ENCODE measurements at places on chromosomes 4 and X. TPM values are rescaled to one million over a fixed set of nuclear protein-coding genes. Genes with fewer than 3 reads are reported as not detected.

- no peak for DNase-seq
Measured at GRCh38 chr4:173227756-173228155, 59.1 kb downstream of the GALNT7 start.

DNA sequence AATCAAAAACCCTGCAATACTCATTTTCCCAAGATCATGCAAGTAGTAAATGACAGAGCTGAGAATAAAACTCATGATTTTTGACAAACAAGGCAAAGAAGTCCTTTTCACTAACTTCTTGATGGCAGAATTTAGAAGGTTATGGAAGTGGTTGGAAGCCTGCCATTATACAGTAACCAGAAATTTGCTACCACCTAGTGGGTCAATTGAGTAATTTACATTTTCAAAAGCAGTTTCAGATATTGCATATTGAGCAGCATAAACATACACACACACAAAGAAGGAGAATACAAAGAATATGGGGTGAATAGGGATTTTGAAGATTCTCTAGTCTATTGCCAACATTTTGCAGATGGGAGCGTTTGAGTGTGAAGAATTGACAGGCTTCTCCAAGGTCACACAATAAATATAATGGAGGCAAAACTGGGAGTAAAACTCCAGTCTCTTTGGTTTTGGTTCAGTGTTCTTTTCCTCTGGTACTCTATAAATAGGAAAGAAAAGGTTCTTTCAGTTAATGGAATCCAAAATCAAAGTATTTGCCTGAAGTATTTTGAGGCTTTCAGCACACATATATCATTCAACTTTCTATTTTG lies 70.2 kb downstream of the GC start:
- DNase-seq: no peak

DNA sequence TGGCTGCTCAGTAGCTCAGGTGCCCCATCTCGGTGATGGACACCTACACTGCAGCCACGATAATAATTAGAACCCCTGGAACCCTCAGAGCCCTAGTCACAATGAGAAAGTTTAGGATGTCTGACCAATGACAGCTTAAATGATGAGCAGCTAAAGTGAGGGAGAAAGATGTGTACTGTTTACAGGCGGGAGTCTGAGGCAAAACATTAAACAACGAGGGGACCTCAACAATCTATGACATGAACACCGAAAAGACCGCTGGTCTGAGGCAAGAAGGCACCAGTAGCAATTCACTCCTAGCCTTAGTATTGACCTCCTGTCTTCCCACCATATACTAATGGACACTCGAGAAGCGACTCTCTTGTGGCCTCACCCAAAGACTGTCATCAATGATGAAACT lies 369.5 kb upstream of the SMIM31 start:
- no peak for DNase-seq

DNA sequence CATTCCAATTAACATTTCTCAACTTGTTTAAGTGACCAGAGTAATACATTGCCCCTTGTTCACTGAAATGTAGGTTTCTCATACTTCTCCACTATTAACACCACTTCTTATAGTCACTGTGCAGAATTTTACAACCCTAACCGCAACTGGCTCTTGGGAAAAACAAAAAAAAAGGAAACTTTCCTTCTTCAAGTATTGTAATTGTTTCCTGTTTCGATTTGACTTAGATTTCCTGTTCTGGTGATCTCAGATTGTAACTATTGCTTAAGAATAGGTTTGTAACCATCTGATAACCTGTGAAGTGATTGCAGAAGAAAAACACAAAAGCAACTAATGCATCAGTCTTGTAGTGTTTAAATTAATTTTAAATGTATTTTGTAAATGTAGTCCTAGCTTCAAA lies 594.7 kb upstream of the GALNT7 start:
- DNase-seq: no peak

DNA sequence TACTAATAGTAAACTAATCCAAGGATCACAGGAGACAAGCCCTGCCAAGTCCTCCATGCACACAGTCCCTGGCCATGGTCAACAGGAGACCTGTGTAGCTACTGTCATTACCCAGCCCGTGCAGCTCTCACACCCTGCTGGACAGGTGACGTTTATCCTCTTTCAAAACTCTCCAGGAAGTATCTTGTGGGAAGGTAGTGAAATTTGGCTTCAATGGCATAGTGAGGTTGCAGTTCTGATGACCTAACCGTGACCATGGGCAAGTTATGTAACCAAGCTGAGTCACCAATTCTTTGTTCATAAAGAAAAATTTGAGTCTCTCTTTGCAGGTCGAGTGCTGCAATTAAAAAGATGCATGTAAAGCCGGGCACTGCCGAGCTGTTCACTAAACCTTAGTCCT lies 11.3 kb upstream of the SLC2A9 start:
- DNase-seq: no peak

CD40LG gene
- not detected for total RNA-seq

DNA sequence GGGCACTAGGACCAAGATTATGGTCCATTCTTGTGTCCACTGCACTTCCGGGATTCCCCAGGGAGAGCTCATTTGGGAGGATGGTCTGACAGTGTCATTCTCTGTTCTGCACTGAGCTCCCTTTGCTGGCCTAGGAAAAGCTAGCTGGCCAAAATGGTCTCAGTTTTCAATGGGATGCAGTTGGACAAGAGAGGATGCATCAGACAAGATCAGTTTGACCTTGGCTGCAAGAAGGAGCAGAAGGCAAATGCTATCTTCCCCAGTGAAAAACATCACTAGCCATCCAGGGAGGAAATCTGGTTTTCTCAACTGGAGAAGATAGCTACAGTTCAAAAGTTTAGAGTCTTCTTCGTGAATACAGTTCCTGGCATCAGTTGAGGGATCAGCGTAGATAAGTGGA lies 221.1 kb downstream of the PTTG2 start:
- no peak for DNase-seq

ZFP42 gene
- total RNA-seq: not detected

- peak; percentile 98 for DNase-seq
Measured at GRCh38 chr4:176195184-176195978, at the start of gene SPATA4. Gene SPATA4 (minus strand): TSS chr4:176195585. CDS start chr4:176195562, 23 bp downstream.

- DNase-seq: no peak
Measured at GRCh38 chr4:108384544-108384943, 215.8 kb upstream of the LEF1 start.

WNK3 gene
- total RNA-seq: 0.89 TPM

GRCh38 chrX:39832211-39832610 lies 265.5 kb downstream of the BCOR start:
- DNase-seq: no peak

UNC5C gene
- total RNA-seq: 2.0 TPM

DNA sequence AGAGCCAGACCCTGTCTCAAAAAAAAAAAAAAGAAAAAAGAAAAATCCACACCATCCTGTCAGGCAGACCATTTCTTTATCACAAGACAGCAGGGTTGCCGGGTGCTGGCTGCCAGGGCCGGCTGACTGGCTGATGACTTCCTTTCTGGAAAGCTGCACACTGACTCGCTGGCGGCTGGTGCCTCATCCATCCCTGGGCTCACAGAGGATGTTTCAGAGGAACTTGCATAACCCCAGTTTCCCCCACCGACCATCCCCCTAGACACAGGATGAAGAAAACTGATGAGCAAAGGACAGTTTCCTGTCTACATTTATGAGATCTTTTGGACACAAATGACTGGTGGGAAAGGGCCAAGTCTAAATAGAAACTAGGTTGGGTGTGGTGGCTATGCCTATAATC lies 14.1 kb downstream of the HPSE start:
- DNase-seq: peak; percentile 83

SPATA4 gene
- 0.32 TPM for total RNA-seq

GRCh38 chrX:3166670-3167455 lies 125.6 kb downstream of the ARSF start:
- DNase-seq: no peak

GRCh38 chr4:71230271-71231128 lies 108.3 kb upstream of the SLC4A4 start:
- DNase-seq: no peak

DNA sequence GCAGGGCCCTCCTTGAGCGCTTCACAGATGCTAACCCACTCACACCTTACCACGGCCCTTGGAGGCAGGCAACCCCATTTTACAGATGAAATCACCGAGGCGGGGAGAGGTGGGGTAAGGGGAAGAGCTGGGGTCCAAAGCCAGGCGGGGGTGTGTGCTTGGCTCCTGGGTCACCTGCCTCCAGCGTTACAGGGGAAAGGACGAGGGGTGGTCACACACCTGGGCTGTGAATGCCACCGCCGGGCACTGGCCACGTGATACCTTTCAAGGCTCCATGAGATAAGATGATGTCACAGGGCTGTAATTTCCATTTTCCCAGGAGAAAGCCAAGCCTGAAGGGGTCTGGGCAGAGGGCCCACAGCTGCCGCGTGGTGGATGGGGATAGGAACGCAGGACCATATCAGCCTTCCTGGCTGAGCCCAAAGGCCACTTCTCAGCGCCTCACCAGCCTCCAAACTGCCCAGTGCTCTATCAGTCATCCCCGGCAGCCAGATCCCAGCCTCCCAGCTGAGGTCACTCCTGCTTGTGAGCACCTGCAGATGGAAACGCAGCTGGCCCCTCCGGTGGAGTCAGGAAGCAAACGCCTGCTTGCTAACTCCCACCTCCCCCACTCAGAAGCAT lies 62.4 kb upstream of the CRMP1 start:
- DNase-seq: no peak

C4orf17 gene
- total RNA-seq: not detected

SPARCL1 gene
- total RNA-seq: 361 TPM

CFP gene
- 2.6 TPM for total RNA-seq

GRCh38 chr4:136935305-136935704 lies 597.0 kb downstream of the PCDH18 start:
- DNase-seq: no peak

- DNase-seq: no peak
Measured at GRCh38 chr4:6873291-6873690, 36.3 kb upstream of the TBC1D14 start.

DNA sequence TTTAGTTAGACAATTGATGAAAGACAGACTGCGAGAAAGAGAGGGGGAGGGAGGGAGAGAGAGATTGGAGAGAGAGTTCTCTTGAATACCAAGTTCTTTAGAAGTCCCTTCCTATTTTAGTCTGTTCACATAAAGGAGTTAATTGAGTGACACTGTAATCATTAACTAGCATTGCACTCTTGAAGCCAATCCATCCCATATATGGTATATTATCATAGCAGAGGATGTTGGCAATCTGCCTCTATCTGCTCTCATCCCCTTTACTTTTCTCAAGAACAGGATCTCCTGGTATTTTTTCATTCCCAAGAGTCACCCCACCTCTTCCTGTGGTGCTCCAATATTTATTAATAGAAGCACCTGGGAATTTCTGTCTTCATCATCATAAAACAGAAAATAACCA lies 959.6 kb upstream of the NDST4 start:
- no peak for DNase-seq

All from Right ventricle myocardium superior (tissue), 1 donor.